ENCODE measurements at places on chromosomes 5 and 9. TPM values are rescaled to one million over a fixed set of nuclear protein-coding genes. Genes with fewer than 3 reads are reported as not detected.

NOL8 gene
- total RNA-seq = 49.1 TPM

DNA sequence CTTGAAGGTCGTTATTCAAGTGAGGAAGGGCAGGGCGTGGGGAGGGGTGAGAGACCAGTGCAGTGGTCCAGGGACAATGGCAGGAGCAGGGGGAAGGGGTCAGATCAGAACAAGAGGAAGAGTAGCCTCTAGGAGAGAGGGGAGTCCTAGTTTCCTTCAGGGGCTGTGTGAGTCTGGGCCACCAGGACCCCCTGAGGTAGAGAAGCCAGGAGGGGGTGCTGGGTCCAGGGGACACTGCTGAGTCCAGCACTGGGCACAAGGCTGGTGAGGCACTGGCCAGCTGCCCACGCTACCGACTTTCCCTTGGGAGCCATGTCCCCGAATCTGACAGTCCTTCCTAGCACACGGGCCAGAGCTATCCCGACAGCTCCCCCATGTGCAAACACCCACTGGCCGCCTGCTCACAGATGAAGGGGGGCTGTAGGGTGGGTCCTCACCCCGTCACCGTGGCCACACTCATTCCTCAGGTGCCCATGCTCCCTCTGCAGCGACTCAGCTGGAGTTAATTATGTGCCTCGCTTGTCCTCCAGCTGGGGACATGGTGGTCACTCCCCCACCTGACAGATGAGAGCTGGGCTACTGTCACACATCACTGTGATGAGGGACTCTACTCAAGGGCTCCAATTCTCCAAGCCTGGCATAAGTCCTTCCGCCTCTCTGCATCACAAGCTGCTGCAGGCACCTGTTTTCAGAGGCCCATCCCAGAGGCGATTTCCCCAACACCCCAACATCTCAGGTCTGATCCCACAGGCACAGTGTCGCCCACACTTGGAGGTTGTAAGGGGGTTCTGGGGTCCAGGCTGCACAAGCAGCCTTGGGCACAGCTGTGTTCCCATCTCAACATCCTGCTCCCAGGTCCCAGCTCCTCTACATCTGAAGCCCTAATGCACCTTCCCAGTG lies 115.1 kb downstream of the GABBR2 start:
- DNase-seq = no peak

DNA sequence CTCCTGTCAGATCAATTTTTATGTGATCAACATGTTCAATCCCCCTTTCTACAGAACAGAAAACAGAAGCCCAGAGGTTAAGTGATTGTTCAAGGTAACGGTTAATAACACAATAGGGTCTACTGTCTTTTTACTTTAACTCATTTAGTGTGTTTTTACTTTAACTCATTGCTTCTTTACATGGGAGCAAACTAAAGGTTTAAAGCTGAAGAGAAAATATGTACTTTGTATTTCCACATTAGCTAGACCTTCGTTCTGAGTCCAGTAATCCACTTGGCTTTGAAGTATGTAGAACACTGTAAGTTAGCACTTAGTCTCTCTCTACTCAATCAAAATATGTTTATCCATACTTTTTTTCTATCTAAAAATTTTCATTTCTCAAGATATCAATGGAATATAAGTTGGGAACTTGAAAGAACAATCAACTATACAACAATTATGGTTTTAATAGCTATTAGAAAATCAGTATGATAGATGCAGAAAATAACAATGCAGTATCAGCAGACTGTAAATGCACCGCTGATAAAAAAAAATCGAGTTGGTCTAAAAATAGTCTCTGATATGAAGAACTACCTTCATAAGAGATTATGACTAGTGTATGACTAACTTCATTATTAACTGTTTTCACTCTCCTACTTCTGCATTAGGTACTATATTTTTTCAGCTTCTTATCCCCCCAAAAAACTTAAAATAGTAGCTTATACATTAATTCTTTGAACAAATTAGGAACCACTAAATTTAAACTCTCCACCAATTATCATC lies 20.6 kb downstream of the PGGT1B start:
- DNase-seq = no peak

DNA sequence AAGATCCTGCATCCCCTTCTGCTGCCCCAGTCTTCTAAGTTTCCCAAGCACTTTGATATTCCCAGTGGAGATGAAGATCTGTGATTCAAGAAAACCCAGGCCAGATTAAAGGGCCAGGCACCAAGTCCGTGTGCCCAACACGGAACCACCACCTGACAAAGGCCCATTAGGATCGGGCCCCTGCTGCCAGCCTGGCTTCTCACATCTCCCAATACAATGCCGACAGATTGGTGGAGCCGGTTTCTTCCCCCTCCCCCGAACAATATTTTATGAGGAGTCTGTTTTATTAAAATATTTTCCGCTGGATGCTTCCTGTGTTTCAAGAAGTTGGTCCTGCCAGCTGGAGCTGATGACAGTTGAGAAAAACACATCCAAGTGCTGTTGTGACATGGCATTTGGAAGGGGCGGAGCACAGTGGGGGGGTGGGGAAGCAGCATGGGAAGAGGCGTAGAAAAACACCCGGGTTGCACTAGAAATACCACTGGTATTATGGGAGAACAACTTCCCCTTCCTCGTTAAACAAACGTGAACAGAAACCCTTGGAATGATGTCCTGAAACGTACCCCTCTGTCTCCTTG lies 45.0 kb downstream of the CRB2 start:
- DNase-seq = no peak
